ENCODE measurements at places on chromosomes 13 and 19. TPM values are rescaled to one million over a fixed set of nuclear protein-coding genes. Genes with fewer than 3 reads are reported as not detected.

DNA sequence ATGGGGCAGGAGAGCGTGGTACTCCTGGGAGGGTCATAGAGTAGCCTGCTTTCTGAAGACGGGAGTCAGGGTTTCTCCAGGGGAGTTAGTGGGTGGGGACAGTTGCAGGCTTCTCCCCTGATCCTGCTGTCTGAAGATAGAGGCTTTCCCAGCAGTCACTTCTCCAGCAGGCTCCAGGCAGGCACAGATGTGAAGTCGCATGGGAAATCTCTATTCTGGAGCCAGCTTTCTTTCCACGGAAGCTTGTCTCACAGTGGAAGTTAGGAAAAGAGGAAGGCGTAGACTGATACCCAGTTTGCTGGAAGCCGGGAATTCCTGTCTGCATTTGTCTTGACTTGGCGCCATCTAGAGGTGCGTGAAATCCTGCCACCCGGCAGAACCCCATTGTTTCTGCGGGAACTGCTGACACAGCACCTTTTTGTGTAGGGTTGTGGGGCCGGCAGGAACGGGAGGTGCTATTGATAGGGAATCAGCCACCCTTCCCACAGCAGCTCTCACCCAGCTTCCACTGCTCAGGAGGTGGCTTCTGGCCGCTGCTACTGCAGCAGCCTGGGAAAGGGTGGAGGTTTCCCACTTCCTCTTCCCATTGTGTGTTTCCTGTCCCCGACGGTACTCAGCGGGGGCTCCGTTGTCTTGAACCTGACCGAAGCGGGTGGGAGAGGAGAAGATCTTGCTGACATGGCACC lies 28.5 kb upstream of the NPAS1 start:
- DNase-seq = peak; percentile 57

- DNase-seq = no peak
Measured at GRCh38 chr13:91115776-91116175, 231.7 kb upstream of the MIR17HG start.

DNA sequence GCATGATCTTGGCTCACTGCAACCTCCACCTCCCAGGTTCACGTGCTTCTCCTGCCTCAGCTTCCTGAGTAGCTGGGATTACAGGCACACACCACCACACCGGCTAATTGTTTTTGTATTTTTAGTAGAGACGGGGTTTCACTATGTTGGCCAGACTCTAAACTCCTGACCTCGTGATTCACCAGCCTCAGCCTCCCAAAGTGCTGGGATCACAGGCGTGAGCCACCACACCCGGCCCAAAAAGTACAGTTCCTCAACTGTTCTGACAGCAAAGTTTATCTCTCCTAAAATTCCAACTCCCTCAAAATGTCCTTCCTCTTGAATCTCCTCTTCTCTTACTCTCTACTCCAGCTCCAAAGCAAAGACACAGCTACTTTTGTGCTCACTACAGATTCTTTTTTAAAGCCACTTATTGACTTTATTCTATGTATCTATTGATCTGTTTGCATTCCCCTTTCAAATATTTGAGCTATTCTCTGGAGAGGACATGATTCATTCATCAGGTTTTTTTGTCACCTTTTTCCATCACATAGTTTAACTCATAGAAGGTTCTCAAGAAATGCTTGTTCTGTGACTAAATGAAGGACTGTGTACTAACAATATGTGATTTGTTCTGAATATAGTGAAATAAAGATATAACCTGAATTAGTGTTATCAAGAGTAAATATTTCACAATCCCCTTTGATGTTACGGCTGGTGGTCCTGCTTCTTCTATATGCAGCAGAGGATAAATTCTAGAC lies 142.2 kb downstream of the TBC1D4 start:
- no peak for DNase-seq

DNA sequence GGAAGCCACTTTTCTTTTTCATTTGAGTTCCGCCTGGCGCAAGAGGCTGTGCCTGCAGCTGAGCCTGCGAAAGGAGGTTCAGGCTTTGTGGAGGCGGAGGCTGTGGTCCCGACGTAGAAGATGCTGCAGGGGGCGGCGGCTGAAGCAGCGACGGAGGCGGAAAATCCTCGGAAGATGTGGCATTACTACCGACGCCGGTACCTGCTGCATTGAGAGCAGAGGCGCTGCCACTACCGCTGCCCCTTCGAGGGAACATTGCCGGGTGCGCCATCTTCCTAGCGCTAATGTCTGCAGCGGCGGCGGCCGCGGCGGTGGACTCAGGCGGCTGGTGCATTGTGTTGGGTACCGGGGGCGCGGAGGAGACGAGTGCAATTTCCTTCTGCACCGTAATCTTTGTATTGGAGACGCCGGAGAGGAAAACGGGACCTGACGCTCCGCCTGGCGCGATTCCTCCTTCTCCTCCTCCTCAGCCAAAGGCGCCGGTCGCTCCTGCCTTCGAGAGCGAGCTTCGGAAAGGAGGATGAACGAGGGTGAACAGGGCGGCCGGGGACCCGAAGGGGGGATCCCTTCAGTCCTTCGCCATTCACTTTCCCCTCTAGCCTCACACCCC lies at the start of gene TSC22D1:
Gene TSC22D1, minus strand, starts transcription at position 590 of the 610 bp plus-strand sequence. Its CDS starts 256 bp downstream, at position 334.
- DNase-seq = peak; percentile 68

The LHB gene
- total RNA-seq = not detected

GRCh38 chr13:75455962-75456361 lies 26.0 kb downstream of the TBC1D4 start:
- no peak for DNase-seq

- DNase-seq = no peak
Measured at GRCh38 chr13:59867867-59868266, 295.9 kb downstream of the DIAPH3 start.

The ZNF497 gene
- total RNA-seq = 2.1 TPM

The FPR1 gene
- not detected for total RNA-seq

- DNase-seq = no peak
Measured at GRCh38 chr13:62846302-62846701, 1430.7 kb upstream of the PCDH20 start.

DNA sequence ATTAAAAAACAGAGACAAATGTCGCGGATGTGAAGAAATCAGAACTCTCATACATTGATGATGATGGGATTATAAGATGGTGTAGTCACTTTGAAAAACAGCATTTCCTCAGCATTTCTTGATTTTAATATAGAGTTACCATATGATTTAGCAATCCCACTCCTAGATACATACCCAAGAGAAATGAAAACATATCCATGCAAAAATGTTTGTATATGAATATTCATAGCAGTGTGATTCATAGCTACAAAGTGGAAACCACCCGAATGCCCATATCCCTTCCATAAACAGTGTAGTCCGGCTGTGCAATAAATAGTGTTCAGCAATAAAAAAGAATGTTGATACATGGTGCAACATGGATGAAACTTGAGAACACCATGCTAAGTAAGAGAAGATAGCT lies 44.6 kb downstream of the DPY19L3 start:
- no peak for DNase-seq

DNA sequence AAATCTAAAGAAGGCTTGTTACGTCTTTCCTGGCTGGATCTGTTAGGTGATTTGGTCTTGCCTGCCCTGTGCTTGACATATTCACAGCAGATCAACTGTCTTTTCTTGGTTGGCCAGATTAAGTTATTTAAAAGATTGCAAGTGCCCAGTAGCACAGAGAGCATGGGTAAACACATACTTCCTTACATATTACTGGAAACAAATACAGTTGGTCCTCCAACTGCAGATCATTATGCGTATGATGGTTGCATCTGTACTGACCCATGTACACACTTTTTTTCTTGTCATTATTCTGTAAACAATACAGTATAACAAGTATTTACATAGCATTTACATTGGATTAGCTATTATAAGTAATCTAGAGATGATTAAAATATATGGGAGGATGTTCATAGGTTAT lies 9.2 kb upstream of the MPHOSPH8 start:
- no peak for DNase-seq

The IQCN gene
- 5.0 TPM for total RNA-seq

The PPM1N gene
- total RNA-seq = 6.1 TPM

DNA sequence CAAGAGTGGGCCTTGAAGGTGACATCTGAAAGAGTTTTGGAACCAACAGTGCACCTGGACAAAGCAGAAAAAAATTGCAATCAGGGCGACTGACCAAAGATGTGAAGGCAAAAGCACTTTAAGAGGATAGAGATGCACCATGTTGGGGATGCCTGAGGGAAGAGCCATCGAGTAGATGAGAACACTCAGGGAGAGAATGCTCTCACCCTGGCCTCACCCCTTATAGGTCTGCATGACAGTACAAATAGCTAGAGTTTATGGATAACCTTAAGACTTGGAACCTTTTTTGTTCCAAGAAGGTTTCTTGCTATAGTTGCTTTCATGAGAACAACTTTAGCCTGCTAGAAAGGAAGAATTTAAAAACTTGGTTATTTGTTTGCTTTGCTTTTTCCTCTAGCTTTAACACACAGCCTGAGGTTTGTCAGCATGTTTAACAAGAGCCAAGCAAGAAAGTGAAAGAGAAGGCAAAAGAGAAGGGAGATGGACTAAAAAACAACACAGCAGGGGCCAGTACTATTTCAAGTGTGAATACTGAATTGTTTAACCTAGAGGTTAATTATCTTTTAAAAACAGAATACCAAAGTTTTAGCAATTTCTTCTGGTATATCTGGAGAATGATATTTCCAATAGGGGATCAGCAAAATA lies 418.9 kb downstream of the DIAPH3 start:
- no peak for DNase-seq

DNA sequence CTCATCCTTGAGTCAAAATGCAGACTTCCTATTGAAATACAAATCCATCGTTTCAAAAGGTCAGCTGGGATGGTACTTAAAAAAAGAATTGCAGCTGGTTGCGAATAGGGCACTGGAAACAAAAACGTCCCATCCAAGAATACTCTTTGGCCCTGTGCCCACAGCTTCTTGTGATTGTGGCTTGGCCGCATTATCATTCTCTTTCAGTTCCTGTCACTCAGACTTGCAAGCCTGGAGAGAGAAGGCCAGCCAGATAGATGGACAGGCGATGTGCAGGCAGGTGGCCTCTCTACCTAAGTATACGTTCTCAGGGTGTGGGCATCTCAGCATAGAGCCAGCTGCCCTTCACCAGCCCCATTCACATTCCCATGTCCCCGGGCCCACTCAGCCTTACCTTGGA lies 208.5 kb upstream of the ZNF536 start:
- no peak for DNase-seq

GRCh38 chr19:51694318-51695085 lies 1.4 kb downstream of the SPACA6 start:
- no peak for DNase-seq

The MAST1 gene
- 2.6 TPM for total RNA-seq

DNA sequence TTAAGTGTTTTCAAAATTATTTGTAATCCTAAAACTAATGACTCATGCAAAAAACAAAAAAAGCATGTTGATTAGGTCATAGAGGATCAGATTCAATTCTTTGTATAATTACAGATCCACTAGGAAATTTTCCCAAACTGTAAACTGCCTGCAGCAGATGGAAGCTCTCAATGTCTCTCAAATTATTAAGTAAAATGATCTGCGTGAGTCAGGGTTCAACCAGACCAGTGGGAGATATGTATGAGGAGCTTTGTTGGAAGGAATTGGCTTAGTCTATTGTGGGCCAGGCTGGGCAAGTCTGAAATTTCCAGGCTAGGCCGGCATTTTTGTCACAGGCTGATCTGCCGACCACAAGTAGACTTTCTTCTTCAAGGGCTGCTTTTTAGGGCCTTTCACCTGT lies 14.4 kb upstream of the SACS start:
- no peak for DNase-seq

The ZNF682 gene
- 16.9 TPM for total RNA-seq

- no peak for DNase-seq
Measured at GRCh38 chr13:21576426-21576825, 27.5 kb downstream of the MICU2 start.

- DNase-seq = no peak
Measured at GRCh38 chr19:55546011-55546410, 668 bp upstream of the SBK3 start.

The CACNG7 gene
- not detected for total RNA-seq

The CNN1 gene
- not detected for total RNA-seq

DNA sequence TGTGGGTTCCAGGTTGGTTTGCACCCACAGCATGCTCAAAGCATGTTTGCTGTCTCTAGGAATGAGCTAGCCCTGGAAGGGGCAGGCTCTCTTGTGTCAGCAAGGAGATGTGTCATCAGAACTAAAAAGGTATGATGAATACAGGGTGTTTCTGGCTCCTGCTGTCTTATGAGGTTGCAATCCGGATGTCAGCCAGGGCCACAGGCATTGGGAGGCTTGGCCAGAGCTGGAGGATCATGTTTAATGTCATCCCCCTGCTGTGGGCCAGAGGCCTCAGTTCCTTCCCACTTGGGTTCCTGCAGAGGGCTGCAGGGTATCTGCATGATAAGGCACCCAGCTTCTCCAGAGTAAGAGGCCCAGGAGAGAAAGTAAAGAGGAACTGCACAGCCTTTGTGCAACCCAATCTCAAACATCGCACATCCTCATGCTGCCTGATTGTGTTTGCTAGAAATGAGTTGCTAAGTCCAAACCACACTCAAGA lies 193.6 kb downstream of the COL4A1 start:
- DNase-seq = no peak

- no peak for DNase-seq
Measured at GRCh38 chr13:98489446-98490194, 87.3 kb downstream of the STK24 start.

DNA sequence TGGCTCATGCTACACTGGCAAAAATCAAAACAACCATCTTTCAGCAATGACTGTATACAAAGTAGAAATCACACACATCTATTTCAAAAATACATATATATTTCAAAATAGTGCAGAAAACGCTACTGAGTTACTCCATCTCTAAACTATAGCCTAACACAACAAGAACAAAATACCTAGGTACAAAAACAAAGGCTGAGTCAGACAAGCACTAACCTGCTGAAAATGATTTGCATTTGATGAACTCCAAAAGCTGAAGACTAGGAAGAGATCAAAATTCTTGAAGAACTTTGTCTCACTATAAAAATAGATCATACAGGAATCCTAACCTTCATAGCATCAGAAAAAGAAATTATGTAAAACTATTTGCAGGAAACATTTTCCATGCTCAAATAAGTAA lies 381.6 kb downstream of the EFNB2 start:
- no peak for DNase-seq

DNA sequence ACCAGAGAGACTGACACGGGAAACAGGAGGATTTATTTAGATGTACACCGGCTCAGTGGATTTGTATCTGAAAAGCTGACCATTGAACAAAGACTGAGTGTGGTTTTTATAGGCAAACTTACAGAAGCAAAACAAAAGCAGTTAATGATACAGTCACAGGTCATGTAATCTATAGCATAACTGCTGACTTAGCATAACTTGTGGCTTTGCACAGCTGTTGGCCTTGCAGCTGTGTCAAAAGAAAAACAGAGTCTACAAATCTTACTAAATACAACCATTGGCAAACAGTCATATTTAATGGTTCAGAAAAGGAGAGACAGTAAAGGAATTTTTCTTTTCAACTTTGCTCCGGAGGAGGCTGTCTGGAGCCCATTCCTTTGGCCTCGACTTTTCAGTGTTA lies 2.3 kb upstream of the ILF3 start:
- DNase-seq = no peak

- peak; percentile 94 for DNase-seq
Measured at GRCh38 chr19:2977001-2977745, at the start of gene TLE6. Gene TLE6, plus strand, starts transcription at chr19:2977564. Its CDS starts 670 bp downstream, at chr19:2978234.

- DNase-seq = no peak
Measured at GRCh38 chr13:97261254-97262005, 39.3 kb downstream of the MBNL2 start.

GRCh38 chr19:19747357-19748220 lies 14.7 kb upstream of the ZNF14 start:
- no peak for DNase-seq

- DNase-seq = no peak
Measured at GRCh38 chr19:35291916-35292315, at the start of gene MAG. Gene MAG, plus strand, starts transcription at chr19:35292161. Its CDS starts 3,248 bp downstream, at chr19:35295409.
